ENCODE measurements at places on chromosomes 12 and 14.
A peak's percentile ranks its signal among the peaks of the same experiment; 100 is the strongest.

DNA sequence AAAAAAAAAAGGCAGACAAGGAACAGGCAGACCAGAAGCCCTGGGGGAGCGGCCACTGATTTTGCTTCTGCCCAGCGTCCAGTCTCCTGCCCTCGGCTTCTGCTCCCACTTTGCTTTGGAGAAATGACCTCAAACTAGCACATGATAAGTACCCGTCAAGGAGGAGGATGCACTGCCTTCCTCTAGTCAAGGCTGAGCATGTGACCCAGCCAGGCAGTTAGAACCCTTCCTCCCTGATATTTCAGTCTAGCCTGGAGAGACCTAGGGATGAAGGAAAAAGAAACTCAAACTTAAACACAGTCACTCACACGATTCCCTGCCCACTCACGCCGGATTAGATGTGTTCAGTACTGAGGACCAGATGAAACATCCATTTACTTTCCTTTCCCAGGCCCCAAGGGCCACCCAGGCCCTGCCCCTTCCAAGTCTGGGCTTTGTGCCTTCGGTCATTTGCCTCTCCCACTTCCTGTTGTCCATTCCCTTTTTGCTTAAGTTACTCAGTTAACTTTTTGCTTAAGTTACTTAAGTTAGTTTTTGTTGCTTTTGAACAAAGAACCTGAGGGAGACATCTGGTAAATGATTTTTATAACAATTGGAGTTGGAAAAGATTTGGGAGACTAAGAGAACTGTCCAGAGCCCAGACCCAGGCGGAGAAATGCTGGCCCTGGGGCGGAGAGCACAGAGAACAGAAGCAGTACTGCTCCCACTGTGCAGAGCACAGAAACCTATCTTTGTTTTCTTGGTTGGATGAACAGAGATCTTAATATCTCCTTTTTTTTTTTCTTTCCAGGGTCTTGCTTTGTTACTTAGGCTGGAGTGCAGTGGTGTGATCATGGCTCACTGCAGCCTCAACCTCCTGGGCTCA lies 23.0 kb upstream of the TTC7B start:
- DNase-seq: no peak
- no peaks in the 10 kb centered on the region for H3K36me3 ChIP-seq
- H3K27me3 ChIP-seq: no peaks in the 10 kb centered on the region
- H3K4me3 ChIP-seq: no peak overlapping the region
- peaks cover 9% of the 10 kb centered on the region for H3K4me1 ChIP-seq

- H3K36me3 ChIP-seq: no peaks in the 10 kb centered on the region
- H3K27ac ChIP-seq: no peak overlapping the region
- H3K4me3 ChIP-seq: no peak overlapping the region
- no peak for DNase-seq
These were observed 68.2 kb downstream of the PLEKHG7 start for GRCh38 chr12:92771001-92771400.

- no peaks in the 10 kb centered on the region for H3K4me1 ChIP-seq
- H3K27ac ChIP-seq: no peak overlapping the region
- no peaks in the 10 kb centered on the region for H3K27me3 ChIP-seq
- H3K36me3 ChIP-seq: no peaks in the 10 kb centered on the region
These were observed 128.0 kb downstream of the KCNA5 start for GRCh38 chr12:5171701-5172100.

DNA sequence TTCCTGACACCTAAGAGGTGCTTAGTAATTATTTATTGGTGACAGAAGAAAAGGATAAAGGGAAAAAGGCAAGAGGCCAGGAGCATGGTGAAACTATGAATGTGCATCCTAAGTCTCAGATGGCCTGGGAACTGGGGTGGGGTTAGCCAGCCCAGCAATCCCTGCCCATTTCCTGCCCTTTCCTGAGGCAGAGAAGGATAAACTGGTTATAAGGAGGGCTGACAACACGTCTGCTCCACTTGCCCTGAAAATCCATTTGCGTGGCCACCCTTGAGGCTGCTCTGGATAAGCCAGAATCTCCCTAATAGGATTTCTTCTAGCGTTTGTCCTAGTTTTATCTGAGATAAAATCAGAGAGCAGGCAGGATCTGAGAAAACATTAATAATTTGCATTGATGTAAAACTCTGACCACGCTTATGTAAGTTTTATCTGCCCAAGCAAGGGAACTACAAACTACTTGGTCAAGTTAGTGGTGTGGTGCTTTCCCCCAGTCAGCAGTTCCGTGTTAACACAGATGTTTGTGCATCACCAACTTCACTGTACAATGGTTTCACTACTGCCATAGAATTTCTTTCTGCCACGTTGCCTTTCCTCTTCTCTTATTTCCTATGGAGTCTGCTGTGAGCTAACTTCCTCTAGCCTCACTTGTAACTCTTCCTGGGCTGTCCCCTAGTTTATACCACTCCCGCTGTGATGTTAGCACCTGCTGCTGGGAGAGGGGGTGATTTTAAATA lies 392.7 kb downstream of the RPS29 start:
- DNase-seq: no peak
- no peaks in the 10 kb centered on the region for H3K27me3 ChIP-seq
- H3K27ac ChIP-seq: no peak overlapping the region
- H3K36me3 ChIP-seq: no peaks in the 10 kb centered on the region
- H3K4me3 ChIP-seq: no peak overlapping the region
- H3K4me1 ChIP-seq: no peaks in the 10 kb centered on the region

DNA sequence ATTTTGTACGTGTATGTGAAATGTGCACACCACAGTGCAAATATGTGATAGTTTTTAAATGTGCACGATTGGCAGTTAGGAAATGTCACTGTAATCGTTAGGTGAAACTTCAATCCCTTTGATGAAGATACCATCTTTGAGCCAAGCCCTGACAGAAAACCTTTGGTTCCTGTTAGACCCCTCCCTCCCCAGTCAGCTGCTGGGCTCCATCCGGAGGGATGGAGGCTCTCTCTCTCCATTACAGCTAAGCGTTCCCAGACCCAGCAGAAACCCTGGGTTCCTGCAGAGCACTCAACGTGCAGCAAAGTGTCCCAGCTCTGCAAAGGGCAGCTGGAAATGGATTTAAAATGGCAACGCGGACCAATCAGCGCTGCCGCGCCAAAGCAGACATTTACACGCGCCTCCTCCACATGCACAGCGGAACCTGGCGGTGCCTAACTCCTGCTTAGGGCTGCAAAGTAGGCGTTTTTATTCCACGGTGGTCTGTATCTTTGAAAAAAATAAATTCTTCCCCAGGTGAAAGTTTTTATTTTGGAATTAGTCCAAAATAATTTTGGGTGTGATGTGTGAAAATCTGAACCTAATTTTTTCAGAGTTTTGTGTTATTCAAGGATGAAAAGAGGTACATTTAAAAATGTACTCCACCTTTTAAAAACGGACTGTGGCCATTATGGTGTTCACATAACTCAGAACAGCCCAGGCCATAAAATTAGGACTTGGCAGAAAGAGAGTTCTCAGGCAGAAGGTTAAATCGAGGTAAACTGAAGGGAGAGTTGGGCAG lies 1.4 kb upstream of the HMGA2 start:
- H3K4me3 ChIP-seq: no peak overlapping the region
- H3K4me1 ChIP-seq: peaks cover 5% of the 10 kb centered on the region
- H3K36me3 ChIP-seq: no peaks in the 10 kb centered on the region
- peaks cover 7% of the 10 kb centered on the region for H3K27me3 ChIP-seq

DNA sequence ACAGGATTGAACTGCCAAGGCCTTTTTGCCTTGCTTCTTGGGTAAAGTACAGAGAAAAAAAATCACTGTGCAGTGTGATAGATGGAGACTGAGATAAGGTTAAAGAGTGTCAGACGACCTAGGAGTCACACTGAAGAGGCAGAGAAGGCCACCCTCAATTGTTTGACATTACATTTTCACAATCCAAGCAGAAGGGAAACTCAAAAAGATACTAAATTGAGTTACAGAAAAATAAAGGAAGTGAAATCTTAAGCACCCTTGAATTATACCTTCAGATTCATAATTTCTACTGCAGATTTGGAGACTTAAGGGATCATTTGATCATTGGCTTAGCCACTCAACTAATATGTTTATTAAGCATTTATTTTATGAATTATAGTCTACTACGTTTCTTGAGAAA lies 97.1 kb downstream of the MYF5 start:
- no peaks in the 10 kb centered on the region for H3K36me3 ChIP-seq
- H3K27me3 ChIP-seq: no peaks in the 10 kb centered on the region
- no peak overlapping the region for H3K27ac ChIP-seq
- no peak overlapping the region for H3K4me3 ChIP-seq
- no peak for DNase-seq

DNA sequence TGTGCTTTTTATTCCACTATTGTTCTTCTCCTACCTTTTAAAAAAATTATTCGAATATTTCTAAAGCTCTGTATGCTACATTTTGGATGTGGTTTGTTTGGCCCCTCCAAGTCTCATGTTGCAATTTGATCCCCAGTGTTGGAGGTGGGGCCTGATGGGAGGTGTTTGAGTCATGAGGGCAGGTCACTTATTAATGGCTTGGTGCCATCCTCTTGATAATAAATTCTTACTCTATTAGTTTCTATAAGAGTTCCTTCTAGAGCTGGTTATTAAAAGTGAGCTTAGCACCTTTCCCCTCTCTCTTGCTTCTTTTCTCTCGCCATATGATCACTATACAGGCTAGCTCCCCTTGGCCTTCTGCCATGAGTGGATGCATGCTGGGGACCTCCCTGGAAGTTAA lies 445.6 kb upstream of the PDE3A start:
- no peak overlapping the region for H3K27ac ChIP-seq
- H3K36me3 ChIP-seq: no peaks in the 10 kb centered on the region
- H3K27me3 ChIP-seq: no peaks in the 10 kb centered on the region
- no peak for DNase-seq
- no peak overlapping the region for H3K4me3 ChIP-seq

GRCh38 chr14:102690509-102691286 lies 86.6 kb upstream of the TRAF3 start:
- no peaks in the 10 kb centered on the region for H3K27me3 ChIP-seq
- no peaks in the 10 kb centered on the region for H3K36me3 ChIP-seq
- no peak for DNase-seq
- no peak overlapping the region for H3K27ac ChIP-seq
- H3K4me3 ChIP-seq: no peak overlapping the region

DNA sequence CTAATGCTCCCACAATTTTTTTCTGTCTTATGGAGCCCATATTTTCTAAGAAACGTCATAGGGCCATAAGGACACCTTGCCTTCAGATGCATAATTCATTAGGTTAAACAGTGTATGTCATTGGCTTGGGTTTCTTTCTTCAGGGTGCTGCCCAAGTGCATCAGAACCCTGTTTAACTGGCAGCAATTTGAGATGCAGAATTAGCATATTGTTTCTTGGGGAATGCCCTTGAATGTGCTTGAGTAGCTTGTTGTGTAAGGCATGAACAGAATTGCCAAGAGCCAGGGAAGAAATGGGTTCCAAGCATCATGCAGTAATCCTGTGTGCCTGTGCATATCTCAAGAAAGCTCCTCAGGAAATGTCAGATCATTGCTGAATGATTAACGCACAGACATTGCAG lies 277.2 kb downstream of the SYT1 start:
- DNase-seq: no peak
- no peaks in the 10 kb centered on the region for H3K4me1 ChIP-seq
- no peaks in the 10 kb centered on the region for H3K36me3 ChIP-seq
- no peak overlapping the region for H3K4me3 ChIP-seq
- H3K27ac ChIP-seq: no peak overlapping the region
- H3K27me3 ChIP-seq: no peaks in the 10 kb centered on the region

DNA sequence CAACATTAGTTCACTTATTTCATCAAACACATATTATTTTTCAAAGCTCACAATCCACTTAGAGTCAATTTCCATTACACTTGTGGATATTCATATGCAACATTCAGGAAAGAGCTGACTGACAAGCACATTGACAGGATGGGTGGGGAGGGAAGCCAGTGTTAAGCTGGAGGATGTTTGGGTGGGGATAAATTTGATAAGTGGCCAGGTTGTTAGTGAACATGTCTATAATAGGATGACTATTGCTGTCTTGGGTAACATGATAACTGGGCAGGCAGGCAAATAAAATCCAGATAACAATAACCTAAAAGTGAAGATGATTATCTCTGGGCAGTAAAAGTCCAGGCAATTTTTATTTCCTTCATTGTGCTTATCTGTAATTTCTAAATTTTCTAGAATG lies 73.8 kb upstream of the OSBPL8 start:
- H3K27me3 ChIP-seq: no peaks in the 10 kb centered on the region
- H3K36me3 ChIP-seq: no peaks in the 10 kb centered on the region
- no peak overlapping the region for H3K4me3 ChIP-seq
- H3K27ac ChIP-seq: no peak overlapping the region
- DNase-seq: no peak

GRCh38 chr12:6821591-6822425 lies at the start of gene GPR162:
Gene GPR162, plus strand, starts transcription at chr12:6821821. Its CDS starts 2,078 bp downstream, at chr12:6823899.
- no peak within 1 kb of the TSS for H3K27ac ChIP-seq
- H3K27me3 ChIP-seq: no peaks in the 10 kb centered on the region
- peaks cover 32% of the 10 kb centered on the region for H3K36me3 ChIP-seq
- peak within 1 kb of the TSS; percentile 14 for H3K4me3 ChIP-seq

DNA sequence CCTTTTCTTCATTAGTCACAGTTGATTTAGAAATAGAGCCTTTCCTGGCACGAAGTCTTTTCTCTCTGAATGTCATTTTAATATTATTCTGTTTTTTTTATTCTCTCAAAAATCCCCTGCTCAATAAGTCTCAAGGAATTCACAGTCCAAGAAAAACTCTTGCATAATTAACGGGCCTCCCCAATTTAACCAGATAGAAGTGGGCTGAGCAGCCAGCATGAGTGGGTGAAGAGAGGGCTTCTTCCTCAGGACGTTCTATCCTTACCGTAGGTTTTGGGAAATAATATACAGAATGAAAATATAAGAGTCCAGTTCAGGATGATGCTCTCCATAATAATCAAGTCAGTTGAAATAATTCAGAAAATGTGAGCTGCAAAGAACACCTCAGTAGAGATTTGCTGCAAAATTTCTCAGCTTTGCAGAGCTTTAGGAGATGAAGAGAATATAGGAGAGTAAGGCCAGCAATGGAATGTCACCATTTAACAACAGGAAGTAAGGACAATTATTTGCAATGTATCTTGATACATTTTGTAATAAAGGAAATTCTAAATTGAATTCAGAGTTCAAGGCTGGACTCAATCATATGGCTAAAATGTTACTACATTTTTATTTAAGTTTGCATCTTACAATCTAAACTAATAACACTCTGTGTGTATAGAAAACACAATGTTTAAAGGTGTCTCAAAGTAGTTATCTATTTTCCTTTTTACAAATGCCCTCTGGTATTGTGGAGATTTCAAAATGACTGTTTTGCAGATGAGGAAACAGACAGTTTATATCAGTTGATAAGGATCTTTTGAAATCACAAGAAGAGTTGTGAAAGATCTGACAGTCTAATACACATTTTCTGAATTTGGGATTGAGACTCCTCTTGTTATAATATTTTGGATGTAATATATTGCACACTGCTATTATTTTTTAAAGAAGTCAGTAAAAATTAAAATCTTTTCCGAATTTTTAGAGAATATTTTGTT lies 1724.1 kb upstream of the SEL1L start:
- H3K4me1 ChIP-seq: no peaks in the 10 kb centered on the region
- H3K27me3 ChIP-seq: no peaks in the 10 kb centered on the region
- no peak for DNase-seq
- no peaks in the 10 kb centered on the region for H3K36me3 ChIP-seq
- H3K27ac ChIP-seq: no peak overlapping the region
